T-cell (primary cell): ENCODE measurements at places on chromosomes 16 and 17.
A peak's percentile ranks its signal among the peaks of the same experiment; 100 is the strongest.

DNA sequence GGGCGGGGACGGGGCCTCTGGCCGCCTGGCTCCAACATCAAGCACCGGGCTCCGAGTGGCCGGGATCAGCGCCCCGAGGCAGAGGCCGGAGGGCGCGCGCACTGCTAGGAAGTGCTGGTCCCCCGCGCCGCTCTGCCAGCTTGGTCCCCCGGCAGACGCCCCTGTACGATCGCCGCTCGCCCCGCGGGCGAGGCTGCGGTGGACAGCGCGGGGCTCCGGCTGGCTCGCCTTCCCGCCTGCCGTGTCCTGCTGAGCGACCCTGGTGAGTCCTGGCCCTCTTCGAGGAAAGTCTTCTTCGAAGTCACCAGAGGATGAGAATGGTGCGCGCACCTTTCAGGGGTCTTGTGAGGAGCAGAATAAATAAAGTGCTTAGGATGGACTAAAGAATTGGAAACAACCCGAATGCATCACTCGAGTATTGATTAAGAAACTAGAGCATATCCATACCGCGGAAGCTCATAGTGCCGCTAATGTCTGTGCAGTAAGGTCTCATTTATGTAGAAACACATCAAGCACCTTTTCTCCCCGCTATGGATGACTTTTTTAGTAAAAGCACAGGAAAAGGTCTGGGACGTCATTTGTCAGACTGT lies 392 bp downstream of the ZNF213 start:
- peak overlapping the region; percentile 82 for H3K4me3 ChIP-seq
- peak; percentile 34 for DNase-seq
- H3K4me1 ChIP-seq: peaks cover 43% of the 10 kb centered on the region
- H3K36me3 ChIP-seq: peaks cover 6% of the 10 kb centered on the region
- peak overlapping the region; percentile 60 for H3K27ac ChIP-seq
- no peaks in the 10 kb centered on the region for H3K27me3 ChIP-seq

- H3K4me3 ChIP-seq: no peak overlapping the region
- no peaks in the 10 kb centered on the region for H3K36me3 ChIP-seq
- H3K27me3 ChIP-seq: peaks cover 4% of the 10 kb centered on the region
- H3K27ac ChIP-seq: no peak overlapping the region
- peaks cover 9% of the 10 kb centered on the region for H3K4me1 ChIP-seq
- no peak for DNase-seq
Measured at GRCh38 chr16:79765901-79766394, 165.4 kb upstream of the MAF start.

GRCh38 chr16:1674751-1675664 lies 3.1 kb upstream of the JPT2 start:
- no peak for DNase-seq
- no peak overlapping the region for H3K27ac ChIP-seq
- H3K4me3 ChIP-seq: no peak overlapping the region
- H3K4me1 ChIP-seq: peaks cover 3% of the 10 kb centered on the region
- no peaks in the 10 kb centered on the region for H3K27me3 ChIP-seq

GRCh38 chr17:59963738-59964481 lies 630 bp downstream of the RNFT1 start:
- no peaks in the 10 kb centered on the region for H3K27me3 ChIP-seq
- H3K4me1 ChIP-seq: peaks cover 12% of the 10 kb centered on the region
- H3K4me3 ChIP-seq: peak overlapping the region; percentile 97

DNA sequence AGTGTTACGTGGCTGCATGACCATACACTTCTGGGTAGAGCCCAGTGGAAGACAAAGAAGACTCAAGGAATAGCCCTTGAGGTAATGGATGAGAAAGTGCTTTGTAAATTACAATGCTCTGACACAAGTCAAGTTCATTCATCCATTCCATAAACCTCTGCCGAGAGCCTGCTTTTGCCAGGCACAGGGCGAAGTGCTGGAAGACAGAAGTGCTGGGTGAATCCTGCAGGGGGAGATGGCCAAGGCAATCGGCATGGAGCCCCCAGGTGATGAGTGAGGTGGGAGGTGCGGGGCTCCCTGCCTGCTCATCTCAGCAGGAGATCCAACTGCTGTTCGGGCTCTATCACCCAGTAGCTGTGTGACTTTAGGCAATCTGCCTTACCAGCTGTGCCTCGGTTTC lies 2.8 kb upstream of the SOCS3 start:
- H3K4me1 ChIP-seq: peaks cover 13% of the 10 kb centered on the region
- DNase-seq: no peak
- H3K4me3 ChIP-seq: no peak overlapping the region
- no peaks in the 10 kb centered on the region for H3K27me3 ChIP-seq
